H7 (cell line): ENCODE measurements at places on chromosomes 6 and 20. TPM values are rescaled to one million over a fixed set of nuclear protein-coding genes. Genes with fewer than 3 reads are reported as not detected.

Gene SPEF1
- 0.11 and 0.94 TPM in 2 replicates for total RNA-seq

- no peak for DNase-seq
Measured at GRCh38 chr20:39822667-39823066, 860.5 kb downstream of the DHX35 start.

Gene SMLR1
- total RNA-seq = not detected in 2 replicates

Gene SLC26A8
- total RNA-seq = 0.03 TPM in 1 of 2 replicates, not detected in the other

- DNase-seq = no peak
Measured at GRCh38 chr6:116411284-116411623, 40.5 kb downstream of the DSE start.

Gene FARS2
- total RNA-seq = 21.2 and 27.1 TPM in 2 replicates

DNA sequence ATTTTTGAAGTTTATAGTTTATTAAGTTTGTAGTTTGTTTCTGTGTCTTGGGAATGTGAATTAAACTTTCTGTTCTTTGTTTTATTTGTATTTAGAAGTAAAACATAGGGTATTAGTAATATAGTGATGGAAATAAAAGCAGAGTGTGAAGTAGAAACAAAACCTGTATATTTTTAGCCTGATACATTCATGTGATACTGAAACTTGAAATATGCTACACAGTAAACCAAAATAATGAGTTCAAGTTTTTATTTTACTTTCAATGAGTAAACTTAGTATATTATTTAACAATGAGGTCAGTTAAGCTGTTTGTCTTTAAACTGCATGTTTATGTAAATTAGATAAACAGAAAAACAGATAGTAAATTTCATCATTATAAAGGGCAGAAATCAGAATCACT lies 1592.6 kb downstream of the GRIK2 start:
- no peak for DNase-seq

GRCh38 chr6:152669895-152670294 lies 27.8 kb upstream of the MYCT1 start:
- DNase-seq = peak; percentile 22

DNA sequence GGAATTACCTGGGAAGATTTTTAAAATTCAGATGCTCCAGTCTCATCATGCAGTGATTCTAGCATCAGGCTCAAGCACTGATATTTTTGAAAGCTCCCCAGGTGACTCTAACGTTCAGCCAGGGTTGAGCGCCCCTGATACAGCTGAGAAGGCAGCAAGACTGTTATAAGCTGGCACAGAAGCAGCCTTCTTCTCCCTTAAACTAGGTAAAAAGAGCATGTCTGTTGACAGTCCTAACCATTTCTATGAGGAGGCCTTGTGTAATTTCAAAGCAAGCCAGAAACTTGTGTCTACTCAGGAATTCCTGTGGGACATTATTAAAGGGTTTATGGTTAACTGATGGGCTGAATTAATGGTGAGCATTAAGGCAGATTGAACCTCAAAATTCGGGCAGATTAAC lies 141.9 kb downstream of the PDE7B start:
- DNase-seq = no peak

Gene CDH26
- 1.0 and 3.1 TPM in 2 replicates for total RNA-seq

DNA sequence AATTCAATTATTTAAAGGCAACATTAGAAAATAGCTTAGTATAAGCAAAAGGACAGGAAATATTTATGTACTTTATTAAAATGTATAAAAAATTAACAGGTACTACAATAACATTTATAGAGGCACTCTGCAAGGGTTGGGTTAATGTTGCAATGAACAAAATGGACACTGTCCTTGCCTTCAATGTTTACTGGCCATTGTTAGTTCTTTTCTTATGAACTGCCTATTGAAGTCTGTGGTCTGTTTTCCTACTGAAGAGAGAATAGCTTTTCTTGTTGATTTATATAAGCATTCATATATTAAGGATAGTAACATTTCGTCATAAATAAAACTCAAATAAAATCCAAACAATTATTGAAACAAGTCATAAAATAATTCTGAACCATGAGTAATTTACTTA lies 135.3 kb upstream of the BEND6 start:
- no peak for DNase-seq

Gene CRIP3
- total RNA-seq = 20.1 and 28.1 TPM in 2 replicates

Gene PHF1
- total RNA-seq = 38.3 and 41.9 TPM in 2 replicates

DNA sequence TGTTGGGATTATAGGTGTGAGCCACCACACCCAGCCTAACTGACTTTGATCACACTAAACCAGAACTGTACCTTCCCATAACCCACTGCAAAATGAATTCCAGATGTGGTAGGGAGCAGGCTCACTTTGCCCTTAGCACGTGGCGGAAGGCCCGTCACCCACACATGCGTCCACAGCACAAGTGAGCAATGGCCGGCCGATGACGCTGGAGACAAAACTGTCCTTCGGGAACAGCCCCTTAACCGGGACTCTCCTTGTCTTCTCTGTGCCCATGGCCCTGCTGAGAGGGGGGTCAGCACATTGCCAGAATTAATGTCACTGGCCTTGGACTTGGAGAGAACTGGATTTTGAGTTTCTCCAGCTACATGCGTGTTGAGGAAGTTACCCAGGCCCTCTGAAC lies 107.2 kb downstream of the TOX2 start:
- DNase-seq = no peak

DNA sequence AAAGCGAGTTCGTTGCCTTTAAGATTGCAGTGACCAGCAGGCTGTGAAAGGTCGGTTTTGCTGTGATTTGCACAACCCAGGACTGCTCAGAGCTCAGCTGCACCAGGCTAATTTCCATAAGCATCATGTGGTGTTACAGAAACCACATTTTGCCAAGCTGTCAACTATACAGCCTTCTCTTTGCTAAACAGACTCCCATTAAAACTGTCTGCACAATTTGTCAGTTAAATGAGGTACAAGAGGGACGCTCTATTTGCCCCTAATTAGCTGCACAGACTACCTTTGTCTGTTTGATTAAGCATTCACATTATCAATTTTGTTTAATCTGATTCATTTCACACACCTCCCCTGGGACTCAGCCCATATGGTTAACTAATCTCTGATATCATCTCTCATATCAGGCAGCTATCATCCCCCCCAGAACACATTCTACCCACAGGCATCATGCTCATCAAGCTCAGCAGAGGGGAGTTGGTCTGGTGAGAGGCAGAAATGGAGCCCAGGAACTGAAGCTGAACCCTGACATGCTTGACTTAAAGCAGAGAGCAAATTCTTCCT lies 62.1 kb downstream of the OLIG3 start:
- no peak for DNase-seq

GRCh38 chr6:96562886-96563285 lies at the start of gene FHL5:
FHL5 (plus strand) TSS chr6:96563128; CDS start chr6:96603614, 40,486 bp downstream.
- DNase-seq = no peak

Gene NKX2-2
- total RNA-seq = 0.45 TPM in 1 of 2 replicates, not detected in the other

- DNase-seq = no peak
Measured at GRCh38 chr20:6101346-6101745, 21.5 kb downstream of the FERMT1 start.

DNA sequence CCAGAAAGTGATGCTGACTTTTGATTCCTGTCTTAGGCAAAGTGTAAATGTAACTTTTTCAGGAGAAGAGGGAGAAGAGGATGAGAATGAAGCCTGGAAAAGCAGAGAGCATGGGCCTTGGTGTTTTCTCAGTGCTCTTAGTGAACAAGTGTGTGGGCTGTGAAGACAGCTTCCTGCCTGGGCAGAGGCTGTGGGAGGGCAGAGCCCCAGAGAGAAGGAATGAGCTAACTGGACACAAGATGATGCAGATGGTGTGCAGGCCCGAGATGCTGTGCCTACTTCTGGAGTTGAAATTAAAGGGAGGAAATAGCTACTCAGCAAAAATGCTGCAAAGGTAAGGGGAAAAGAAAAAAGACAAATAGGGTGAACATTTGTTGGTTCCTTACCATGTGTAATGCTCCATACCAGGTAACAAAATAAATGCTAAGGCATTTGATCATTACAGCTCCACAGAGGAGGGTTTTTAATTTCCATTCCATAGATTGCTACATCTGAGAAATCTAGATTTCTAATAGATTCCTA lies 87.0 kb upstream of the CEP162 start:
- no peak for DNase-seq

Gene SLC52A3
- total RNA-seq = 33.8 and 49.4 TPM in 2 replicates

GRCh38 chr6:160801418-160801817 lies 99.4 kb downstream of the PLG start:
- no peak for DNase-seq

Gene CRISP2
- total RNA-seq = not detected in 2 replicates

Gene PROKR2
- 0.74 and 1.2 TPM in 2 replicates for total RNA-seq

DNA sequence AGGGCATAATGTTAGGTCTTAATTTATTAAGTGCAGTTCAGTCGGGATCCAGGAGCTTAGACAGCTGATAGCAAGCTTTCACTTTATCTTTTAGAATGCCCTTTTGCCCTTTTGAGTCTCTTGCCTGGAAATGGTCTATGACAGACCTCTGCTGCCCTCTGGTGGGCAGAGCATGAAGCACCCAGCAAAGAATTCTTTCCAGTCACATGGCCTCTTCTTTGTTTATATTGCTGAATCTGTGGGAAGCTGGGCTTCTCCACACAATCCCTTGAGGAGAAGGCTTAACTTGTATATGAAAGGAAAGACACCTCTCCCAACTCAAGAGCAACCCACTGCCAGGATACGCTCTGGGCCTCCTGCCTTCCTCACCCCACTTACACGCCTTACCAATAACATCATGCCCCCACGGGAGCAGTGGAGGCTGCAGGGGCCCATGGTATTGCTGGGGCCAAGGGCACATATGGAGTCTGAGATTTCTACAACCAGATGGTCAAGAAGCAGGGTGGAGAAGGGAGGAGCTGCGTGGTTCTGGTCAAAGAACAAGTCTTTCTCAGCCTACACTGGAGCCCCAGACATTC lies 20.4 kb downstream of the WFDC3 start:
- peak; percentile 66 for DNase-seq
